Pons (tissue), 1 donor: ENCODE measurements at places on chromosomes 13 and 19.

DNA sequence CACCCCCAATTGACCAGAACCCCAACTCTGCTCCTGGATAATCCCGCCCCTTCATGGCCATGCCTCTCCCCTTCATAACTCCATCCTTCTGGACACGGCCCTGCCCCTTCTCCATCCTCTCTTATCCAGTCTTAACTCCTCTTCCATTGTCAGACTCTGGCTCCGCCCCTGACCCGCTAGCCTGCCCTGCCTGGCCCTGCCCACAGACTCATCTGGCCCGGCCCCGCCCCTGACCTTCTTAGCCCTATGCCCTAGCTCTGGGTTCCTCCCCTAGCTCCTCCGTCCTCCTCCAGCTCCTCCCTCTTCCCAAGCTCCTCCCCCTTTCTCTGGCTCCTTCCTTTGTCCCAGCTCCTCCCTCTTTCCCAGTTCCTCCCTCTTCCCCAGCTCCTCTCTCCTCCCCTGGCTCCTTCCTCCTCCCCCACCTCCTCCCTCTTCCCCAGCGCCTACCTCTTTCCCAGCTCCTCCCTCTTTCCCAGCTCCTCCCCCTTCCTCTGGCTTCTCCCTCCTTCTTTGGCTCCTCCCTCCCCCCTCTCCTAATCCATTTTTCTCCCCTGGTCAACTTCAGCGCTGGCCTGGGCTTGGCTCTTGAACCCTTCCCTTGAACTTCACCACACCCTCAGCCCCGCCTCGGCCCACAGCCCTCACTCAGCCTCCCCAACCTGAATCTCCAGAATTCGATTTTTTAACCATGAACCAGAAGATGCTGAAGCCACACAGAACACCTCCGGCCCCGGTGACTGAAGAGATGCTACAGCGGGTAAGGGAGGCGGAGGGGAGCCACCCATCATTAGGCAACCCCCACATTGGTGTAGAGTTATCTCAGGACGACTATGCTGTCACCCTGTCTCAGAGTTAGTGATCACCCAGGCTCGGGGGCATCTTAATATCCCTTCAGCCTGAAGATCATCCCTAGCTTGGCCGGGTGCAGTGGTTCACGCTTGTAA lies 9.2 kb upstream of the ZNF358 start:
- DNase-seq: peak; percentile 29

- peak; percentile 69 for DNase-seq
Measured at GRCh38 chr19:1455336-1456120, 5.6 kb downstream of the APC2 start.

DNA sequence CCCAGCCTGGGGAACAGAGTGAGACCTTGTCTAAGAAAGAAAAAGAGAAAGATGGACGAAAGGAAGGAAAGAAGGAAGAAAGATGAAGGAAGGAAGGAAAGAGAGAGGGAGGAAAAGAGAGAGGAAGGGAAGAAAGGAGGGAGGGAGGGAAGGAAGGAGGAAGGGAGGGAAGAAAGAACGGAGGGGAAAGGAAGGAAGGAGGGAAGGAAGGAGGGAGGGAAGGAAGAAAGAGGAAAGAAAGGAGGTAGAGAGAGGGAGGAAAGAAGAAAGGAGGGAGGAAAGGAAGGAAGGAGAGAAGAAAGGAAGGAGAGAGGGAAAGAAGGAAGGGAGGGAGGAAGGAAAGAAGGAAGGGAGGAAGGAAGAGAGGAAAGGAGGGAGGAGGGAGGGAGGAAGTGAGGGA lies 20.9 kb downstream of the CABP5 start:
- no peak for DNase-seq

DNA sequence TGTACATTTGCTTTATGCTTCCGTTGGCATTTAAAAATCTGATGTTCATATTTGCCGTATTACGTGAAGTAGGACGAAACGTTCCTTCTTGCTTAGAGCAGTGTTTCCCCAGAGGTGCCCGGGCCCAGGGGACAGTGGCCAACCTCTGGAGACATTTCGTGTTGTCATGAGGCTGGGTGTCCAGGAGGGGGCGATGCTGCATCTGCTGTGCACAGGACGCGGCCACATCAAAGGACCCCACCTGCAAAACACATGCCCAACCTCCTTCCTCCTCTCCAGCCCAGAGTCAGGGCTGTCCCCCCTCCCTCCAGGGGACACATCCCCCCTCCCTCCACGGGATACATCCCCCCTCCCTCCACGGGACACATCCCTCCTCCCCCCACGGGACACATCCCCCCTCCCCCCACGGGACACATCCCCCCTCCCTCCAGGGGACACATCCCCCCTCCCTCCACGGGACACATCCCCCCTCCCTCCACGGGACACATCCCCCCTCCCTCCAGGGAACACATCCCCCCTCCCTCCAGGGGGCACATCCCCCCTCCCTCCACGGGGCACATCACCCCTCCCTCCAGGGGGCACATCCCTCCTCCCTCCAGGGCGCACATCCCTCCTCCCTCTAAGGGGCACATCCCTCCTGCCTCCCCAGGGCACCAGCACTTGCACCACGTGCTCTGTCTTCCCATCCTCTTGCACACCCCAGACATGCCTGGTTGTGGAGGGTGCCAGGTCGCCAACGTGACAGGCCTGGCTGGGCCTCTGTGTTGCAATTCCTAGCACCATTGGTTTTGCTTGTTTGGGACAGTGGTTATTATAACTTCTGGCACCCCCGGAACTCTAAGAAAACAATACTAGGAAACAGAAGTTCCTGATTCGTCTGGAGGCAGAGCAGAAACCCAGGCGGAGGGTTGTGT lies 46.7 kb downstream of the GAS6 start:
- DNase-seq: peak; percentile 64

DNA sequence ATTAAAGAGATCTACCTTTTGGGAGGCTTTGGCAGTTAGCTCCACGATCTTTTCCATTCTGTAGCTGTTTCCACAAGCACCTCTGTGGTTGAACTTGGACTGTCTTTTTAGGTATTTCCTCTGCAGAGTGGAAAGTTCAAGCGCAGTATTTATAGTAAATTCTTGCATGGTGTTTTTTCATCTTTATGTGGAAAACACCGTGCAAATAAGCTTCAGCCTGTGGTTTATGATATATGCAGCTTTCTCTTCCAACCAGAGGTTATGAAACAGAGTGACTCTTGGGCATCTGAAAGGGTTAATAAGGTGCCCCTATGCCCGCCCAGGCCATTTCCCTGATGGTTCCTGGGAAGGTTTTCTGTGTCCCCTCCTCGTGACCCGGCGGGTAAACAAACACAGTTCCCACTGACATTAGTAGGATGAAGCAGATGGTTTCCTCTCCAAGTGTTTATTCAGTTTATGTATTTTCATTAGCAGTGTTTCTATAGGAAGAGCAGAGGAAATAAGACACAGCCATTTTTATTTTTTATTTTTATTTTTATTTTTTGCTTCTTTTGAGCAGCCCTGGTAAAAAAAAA lies 39.7 kb upstream of the RNF113B start:
- DNase-seq: no peak

- no peak for DNase-seq
Measured at GRCh38 chr13:62205273-62205672, 789.6 kb upstream of the PCDH20 start.

GRCh38 chr13:44951184-44951583 lies 38.1 kb downstream of the NUFIP1 start:
- DNase-seq: no peak

DNA sequence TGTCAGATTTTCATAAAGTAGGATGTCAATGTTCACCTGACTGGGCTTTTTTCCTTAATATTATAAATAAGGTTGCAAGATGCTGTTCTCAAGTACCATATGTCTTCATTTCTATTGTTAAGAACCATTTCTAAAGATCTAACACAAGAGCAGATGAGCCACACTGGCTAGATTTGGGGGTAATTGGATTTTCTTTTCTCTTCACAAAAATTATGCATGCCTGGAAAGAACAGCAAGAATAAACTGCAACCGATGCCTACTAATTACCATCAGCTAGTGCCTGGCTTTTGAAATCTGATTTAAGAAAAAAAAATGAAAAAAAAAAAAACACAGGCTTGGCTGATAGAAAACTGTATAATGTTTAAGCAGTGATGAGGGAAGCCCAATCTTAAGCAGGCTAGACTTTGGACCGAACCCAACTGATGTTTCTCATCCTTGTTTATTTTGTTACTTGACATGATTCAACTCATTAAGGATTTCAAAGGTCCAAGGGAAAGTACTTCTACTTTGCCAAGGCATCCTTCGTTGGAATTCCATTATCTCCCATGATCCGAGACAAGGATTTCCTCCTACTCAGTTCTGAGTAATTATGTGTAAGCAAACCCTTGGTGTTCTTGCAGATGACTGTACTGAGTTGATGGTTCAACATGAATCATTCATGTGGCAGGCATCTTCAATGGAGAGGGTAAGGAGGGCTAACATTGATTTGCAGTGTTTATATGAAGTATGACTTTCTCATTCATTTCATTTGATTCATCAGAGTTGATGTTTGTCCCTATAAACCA lies 300.5 kb downstream of the SPRY2 start:
- DNase-seq: no peak

GRCh38 chr19:45103156-45103507 lies 10.2 kb downstream of the PPP1R37 start:
- DNase-seq: no peak
